Neural progenitor cell (in vitro differentiated cells): ENCODE measurements at places on chromosomes 7 and 10.

GRCh38 chr7:138563808-138564207 is 103.7 kb downstream of the TRIM24 start:
- DNase-seq: no peak

DNA sequence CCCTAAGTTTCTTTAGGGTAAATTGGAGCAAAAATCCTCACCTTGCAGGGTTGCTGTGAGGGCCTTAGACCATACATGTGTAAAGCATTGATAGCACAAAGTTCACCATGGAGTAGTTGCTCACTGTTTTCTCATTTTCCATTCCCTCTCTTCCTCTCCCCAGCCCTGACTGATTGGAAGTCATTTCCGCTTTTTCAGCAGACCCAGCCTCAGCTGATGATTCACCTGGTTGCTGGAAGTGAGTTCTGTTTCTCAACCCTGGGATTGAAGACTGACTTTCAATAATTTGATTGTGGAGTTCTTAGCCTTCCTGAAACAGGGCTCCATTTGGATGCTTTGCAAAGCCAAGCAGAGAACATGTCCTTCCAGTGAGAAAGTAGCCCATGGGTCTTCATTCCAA is 107.0 kb downstream of the PLXNA4 start:
- DNase-seq: no peak

- DNase-seq: no peak
These were observed 33.9 kb downstream of the RCC1L start for GRCh38 chr7:75039709-75040108.

GRCh38 chr7:137135654-137136350 is 207.7 kb downstream of the PTN start:
- DNase-seq: no peak

DNA sequence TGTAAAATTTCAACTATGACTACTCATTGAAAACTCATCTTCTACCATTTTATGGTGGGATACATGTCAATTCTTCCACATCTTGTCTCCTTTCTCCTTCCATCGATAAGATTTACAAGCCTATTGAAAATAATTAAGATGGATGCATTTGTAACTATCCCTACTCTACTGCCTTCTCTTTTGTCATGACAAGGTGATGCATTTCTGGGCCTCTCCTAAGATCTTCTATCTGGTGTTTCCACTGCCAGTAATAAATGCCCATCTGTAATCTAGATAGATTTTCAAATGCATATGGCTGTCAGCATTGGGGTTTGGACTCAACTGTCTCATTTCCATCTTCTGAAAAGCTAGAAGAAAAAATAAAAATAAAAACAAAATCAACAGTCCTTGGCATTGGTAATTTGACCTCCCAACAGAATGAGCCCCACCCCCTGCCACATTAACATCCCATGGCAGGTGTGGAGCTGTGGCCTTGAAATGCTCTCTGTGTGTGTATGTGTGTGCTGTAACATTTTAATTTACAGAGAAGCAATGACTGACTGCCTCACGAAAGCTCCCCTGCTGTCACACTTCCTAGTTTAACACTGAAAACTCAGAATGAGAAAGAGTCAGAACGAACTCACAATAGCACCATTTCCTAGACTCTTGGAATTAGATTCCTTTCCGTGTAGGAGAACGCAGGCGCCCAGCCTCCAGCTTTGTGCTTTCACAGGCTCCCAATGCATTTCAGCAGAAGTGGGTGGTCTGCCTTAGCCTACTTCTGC is 74.2 kb downstream of the RHOBTB1 start:
- DNase-seq: no peak

DNA sequence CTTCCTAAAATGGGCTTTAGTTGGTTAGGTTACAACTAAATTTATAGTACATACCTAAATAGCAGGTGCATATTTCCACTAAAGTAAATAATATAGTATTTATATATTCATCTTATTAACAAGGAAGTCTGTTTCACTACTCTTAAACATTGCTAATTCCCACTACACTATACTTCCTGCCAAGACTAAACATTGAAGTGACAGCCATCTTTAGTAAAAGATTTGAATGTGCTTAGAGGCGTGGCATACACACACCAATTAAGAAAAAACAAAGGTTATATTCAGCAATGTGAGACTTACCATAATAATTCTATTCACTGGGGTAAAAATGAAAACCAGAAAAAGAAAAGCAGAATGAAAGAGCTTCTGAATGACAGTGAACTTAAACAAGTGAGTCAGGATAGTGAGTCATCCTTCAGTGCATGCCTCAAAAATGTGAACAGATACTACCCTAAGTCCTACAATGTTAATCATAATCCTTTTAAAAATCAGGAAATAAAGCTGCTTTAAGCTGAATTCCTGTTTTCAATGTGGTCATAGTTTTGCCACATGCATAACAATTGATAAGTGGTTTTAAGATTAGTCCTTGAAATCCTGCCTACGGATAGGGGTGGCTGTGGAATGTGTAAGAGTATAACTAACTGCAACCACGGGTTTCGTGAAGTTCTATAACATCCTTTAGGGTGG is 59.4 kb downstream of the USP6NL start:
- no peak for DNase-seq

GRCh38 chr7:1026721-1027161 is 17.6 kb upstream of the GPR146 start:
- no peak for DNase-seq

DNA sequence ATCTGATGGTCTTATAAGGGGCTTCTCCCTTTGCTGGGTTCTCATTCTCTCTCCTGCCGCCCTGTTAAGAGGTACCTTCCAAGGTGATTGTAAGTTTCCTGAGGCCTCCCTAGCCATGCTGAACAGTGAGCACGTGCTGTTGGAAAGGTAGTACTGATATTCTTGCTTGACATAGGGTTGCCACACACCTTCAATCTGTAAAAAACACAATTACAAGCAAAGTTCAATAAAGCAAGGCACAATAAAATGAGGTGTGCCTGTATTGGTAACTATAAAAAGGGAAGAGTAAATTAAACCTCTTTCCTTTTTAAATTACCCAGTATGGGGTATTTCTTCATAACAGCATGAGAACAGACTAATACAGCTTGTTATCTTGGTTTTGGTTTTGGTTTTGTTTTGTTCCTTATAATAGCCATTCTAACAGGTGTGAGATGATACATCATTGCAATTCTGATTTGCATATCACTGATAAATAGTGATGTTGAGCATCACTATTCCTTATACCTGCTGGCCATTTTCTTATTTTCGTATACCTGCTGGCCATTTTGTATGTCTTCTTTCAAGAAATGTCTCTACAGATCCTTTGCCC is 164.9 kb upstream of the TRIM24 start:
- DNase-seq: no peak

GRCh38 chr7:155973451-155973997 is 161.3 kb upstream of the SHH start:
- no peak for DNase-seq

DNA sequence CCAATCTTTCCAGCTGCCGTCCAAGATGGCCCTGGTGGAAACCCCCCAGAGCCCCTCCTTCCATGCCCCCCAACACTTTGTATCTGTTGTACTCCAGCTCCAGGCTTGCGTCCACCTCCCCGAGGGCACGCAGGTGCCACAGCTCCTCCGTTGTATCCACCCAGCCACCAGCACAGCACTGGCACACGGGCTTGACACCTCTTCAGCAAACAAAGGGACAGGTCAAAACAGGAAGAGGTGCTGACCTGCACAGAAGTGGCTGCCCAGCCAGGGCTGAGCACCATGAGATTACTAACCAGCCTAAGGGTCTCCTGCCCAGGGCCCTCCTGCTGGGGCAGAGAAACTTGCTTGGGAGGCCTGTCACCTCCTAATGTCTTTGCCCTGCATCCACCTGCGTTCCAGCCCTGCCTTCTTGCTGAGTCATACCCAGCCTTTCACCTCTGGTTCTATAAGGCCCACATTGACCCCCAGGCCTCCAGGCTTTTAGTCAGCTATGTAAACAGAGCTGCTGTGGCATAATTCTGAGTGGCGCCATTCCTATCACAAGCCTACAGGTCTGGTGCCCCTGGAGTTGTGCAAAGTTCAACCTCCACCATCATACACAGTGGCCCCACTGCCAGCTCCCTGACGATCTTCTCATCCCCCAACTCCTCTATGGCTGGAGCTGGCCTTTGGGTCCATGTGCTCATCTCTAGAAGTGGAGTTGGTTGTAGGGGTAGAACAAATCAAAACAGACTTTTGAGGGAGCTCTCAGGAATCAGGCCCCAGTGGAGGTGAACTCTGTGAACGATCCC is 20.9 kb downstream of the SLC29A3 start:
- no peak for DNase-seq

GRCh38 chr10:48802611-48803071 is 118.0 kb downstream of the WDFY4 start:
- no peak for DNase-seq

DNA sequence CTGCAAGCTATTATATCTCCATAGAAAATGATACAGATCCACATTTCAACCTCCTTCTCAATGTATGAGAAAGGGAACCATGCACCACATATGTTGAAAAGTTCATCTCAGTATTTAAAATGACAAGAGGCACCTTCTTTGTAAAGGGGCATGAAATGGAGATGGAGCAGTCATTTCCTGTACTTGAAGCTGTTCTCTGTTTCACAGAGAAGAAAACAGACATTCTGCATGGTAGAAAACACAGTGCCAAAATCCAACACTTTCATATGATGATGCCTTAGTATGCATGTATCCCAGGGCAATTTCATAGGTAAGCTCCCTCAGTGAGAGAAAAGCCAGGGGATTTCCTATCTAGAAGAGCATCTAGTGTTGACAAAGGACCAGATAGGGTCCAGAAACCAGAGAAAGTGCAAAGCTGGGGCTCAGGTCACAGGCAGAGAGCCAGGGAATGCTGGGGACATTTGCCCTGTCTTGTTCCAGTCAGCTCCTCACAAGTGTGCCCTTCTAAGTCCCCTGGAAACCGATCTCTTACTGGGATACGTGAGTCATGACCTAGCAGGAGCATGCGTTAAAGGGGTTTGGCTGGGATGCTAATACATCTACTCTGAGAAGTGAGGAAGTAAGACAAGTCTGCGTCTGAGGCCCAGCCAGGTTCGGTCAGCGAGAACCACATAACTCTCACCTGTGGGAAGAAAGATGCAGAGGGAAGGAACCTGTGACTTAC is 118.7 kb downstream of the ICA1 start:
- DNase-seq: no peak

GRCh38 chr7:151384776-151385625 is 24.8 kb downstream of the WDR86 start:
- no peak for DNase-seq

DNA sequence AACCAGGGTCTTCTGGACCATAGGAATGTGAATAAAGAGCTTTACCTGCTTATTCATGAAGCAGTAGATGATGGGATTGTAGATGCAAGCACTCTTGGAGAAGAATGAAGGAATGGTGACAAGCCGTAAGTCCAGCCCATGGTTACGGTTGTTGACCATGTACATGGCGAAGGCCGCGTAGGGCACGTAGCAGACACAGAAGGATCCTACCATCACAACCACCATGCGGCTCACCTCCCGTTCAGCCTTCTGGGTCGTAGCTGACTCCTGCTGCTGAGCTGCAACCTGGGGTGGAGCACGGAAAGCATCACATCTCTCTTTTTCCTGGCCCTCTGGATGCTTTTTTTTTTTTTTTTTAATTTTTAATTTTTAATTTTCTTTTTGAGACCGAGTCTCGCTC is 2.0 kb downstream of the OPN1SW start:
- DNase-seq: no peak

GRCh38 chr10:132152896-132153580 is 33.7 kb upstream of the DPYSL4 start:
- DNase-seq: no peak

GRCh38 chr10:23324351-23324750 is 20.2 kb downstream of the C10orf67 start:
- no peak for DNase-seq

DNA sequence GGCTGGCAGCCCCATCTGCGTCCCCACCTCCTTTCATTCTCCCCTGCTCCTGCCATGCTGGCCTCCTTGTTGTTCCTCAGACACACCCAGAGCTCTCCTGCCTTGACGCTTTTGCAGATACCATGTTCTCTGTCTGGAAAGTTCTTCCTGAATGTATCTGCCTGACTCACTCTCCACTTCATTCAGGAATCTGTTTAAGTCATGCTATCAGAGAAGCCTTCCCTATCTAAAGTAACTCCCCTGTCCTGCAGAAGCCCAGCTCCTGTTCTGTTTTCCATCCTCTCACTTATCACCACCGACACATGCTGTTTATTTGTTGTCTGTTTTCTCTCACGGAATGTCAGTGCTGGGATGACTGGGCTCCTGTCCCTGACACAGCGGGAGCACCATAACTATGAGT is 82.0 kb downstream of the AFAP1L2 start:
- no peak for DNase-seq

DNA sequence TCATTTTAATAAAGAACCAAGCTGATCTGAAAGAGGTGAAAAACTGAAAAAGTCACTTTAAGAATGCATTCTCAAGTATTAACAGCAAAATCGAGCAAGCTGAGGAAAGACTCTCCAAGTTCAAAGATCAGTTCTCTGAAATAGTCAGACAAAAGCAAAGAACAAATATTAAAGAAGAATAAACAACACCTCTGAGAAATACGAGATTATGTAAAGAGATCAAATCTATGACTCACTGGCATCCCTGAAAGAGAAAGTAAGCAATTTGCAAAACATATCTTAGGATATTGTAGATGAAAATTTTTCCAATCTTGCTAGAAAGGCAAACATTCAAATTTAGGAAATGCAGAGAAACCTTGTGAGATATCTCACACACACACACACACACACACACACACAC is 138.4 kb upstream of the HGF start:
- DNase-seq: no peak

GRCh38 chr7:13282377-13282980 is 595.0 kb downstream of the ARL4A start:
- DNase-seq: peak; percentile 5
